ENCODE measurements at places on chromosomes 4 and X.
A peak's percentile ranks its signal among the peaks of the same experiment; 100 is the strongest.

- peaks cover 10% of the 10 kb centered on the region for H3K4me1 ChIP-seq
- H3K27ac ChIP-seq = no peak overlapping the region
- no peaks in the 10 kb centered on the region for H3K27me3 ChIP-seq
- H3K36me3 ChIP-seq = peaks cover 38% of the 10 kb centered on the region
- no peak for DNase-seq
Observed at GRCh38 chr4:128275346-128275745, 12.3 kb downstream of the PGRMC2 start.

DNA sequence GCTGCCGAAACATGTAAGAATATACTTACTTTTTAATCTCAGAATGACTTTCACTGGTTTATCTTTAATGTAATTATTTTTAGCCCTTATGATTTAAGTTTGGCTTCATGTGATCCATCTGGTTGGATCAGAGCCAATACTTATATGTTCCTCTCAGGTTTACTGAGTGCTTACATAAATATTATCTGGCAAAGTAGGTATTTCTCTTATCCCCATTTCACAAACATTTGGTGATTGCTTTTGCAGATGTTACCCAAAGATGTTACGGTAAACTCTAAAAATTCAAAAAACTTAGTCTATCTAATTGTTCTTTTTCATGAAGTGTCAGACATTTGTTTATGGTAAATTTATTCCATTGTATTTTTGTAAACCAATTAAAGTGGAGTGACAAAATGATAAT lies 115.0 kb upstream of the TLL1 start:
- no peak overlapping the region for H3K4me3 ChIP-seq
- no peaks in the 10 kb centered on the region for H3K4me1 ChIP-seq
- no peak overlapping the region for H3K27ac ChIP-seq

DNA sequence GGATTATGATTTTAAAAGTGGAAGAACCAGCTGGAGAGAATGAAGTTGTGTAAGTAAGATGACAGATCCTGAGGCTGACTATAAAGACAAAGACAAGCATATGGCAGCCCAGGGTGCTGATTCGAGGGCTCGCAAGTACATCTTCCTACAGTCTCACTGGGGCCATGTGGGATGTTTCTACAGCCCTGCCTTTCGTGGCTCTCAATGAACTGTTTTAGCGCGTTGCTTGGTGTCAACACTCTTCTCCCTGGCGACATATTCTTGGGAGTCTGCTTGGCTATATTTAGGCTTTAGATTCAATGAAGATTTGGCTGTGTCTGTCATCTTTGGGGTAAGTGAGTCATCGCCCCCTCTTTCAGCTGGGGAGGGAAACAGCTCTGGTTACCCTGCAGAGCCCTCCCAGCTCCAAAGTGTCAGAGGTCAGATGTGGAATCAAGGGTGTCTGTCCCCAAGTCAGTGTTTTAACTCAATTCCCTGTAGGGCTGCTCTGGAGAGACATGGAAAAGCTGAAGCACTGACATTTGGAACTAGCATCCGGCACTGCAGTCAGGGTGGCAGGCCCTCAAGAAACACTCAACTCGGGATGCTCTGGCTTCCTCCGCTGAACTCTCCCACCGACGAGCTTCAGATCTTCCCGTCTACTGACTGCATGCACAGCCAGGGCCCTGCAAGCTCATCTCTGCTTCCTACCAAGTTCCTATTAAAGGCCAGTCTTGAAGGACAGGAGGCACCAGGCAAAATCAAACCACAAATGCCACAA lies 65.7 kb downstream of the GATB start:
- no peaks in the 10 kb centered on the region for H3K4me1 ChIP-seq
- no peak overlapping the region for H3K4me3 ChIP-seq
- H3K27ac ChIP-seq = no peak overlapping the region
- peaks cover 7% of the 10 kb centered on the region for H3K36me3 ChIP-seq
- DNase-seq = no peak

- no peak for DNase-seq
- H3K4me1 ChIP-seq = no peaks in the 10 kb centered on the region
- H3K27ac ChIP-seq = no peak overlapping the region
Observed at GRCh38 chr4:53788621-53789020, 197.3 kb upstream of the LNX1 start.

GRCh38 chr4:165398570-165398969 lies 19.8 kb downstream of the CPE start:
- no peak for DNase-seq
- no peaks in the 10 kb centered on the region for H3K36me3 ChIP-seq
- no peaks in the 10 kb centered on the region for H3K4me1 ChIP-seq
- no peak overlapping the region for H3K27ac ChIP-seq
- H3K27me3 ChIP-seq = peaks cover 17% of the 10 kb centered on the region

- no peak overlapping the region for H3K27ac ChIP-seq
- no peaks in the 10 kb centered on the region for H3K4me1 ChIP-seq
- H3K36me3 ChIP-seq = no peaks in the 10 kb centered on the region
- H3K4me3 ChIP-seq = no peak overlapping the region
- no peaks in the 10 kb centered on the region for H3K27me3 ChIP-seq
Observed at GRCh38 chrX:148813422-148813821, 313.0 kb downstream of the AFF2 start.

- no peak overlapping the region for H3K27ac ChIP-seq
- peaks cover 7% of the 10 kb centered on the region for H3K27me3 ChIP-seq
- no peaks in the 10 kb centered on the region for H3K36me3 ChIP-seq
- no peak for DNase-seq
- H3K4me1 ChIP-seq = no peaks in the 10 kb centered on the region
Observed at GRCh38 chr4:113169368-113169767, 119.9 kb downstream of the ANK2 start.

DNA sequence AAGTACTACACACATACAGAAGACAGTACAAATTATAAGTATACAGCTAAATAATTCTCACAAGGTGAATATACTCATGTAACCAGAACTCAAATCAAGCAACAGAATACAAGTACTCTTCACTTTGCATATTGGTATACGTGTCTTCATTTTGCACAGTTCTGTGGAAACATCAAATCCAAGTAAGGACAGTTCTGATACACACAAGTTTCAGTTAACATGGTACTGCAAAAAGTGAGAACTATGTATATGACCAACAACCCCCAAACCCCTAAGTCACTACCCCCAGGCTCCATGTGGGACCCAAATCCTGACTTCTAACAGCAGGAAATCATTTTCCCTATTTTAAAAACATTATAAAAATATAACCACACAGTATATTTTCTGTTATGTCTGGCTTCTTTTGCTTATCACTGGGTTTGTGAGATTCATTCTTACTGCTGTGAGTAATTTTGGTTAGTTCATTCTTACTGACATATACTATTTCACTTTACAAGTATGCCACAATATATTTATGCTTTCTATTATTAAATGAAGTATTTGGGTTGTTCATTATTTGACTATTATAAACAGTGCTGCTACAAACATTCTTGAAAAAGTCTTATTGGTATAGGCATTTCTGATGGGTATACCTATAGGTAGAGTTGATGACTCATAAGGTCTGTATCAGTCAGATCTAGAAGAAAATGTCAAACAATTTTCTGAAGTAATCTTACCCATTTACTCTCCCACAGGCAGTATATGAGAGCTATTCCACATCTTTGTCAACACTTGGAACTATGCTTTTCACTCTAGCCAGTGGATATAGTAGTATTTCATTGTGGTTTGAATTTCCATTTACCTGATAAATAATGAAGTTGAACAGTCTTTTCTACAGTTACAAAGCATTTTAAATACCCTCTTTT lies 47.0 kb downstream of the SCLT1 start:
- peaks cover 4% of the 10 kb centered on the region for H3K4me1 ChIP-seq
- H3K27ac ChIP-seq = no peak overlapping the region
- H3K27me3 ChIP-seq = no peaks in the 10 kb centered on the region
- no peak overlapping the region for H3K4me3 ChIP-seq
- no peak for DNase-seq

DNA sequence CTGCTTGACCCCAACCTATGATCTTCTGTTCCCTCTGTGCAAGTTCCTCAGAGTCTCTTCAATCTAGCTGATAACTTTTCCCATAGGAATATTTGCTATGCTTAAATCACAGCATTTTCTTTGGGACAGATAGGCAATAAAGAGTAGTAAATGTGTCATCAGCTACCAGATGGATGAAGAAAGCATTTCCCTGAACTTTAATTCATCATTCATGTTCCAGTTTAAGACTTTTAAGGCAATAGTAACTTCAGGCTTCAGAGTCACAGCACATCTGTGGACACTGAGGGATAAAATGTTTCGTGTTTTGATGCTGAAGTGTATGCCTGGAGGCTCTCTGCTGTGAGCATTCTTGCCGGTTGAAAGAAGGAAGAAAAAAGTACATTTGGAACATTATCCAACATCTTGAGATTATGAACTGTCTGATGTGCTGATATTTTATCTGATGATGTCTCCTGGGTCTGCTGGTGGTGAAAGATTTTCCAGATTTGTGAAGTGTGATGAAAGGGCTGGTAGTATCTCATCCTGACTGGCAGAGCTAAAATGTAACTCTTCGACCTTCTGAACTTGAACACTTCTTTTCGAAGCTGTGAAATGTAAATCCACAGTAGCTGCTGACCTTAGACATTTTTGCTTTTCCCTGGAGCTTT lies 133.7 kb downstream of the DCLK2 start:
- H3K27me3 ChIP-seq = peaks cover 12% of the 10 kb centered on the region
- H3K4me1 ChIP-seq = no peaks in the 10 kb centered on the region
- H3K36me3 ChIP-seq = no peaks in the 10 kb centered on the region
- DNase-seq = no peak

DNA sequence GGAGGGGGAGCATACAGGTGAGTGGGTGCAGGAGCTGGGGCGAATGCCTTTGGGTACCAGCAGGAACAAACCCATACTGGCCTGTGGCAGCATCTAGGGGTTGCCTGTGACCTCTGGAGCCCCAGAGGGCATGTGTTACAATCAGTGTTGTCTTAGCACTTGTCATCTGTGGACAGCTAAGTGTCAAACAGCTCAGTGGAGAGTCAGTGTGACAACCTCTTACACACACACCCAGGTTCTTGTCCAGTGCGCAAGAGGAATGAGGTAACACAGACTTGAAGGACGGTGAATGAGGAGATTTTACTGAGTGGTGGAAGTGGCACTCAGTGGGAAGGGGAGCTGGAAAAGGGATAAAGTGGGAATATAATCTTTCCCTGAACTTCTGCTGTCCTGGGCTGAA lies 54.1 kb upstream of the DDIT4L start:
- no peaks in the 10 kb centered on the region for H3K36me3 ChIP-seq
- no peak overlapping the region for H3K27ac ChIP-seq
- H3K27me3 ChIP-seq = peaks cover 9% of the 10 kb centered on the region
- DNase-seq = no peak
- H3K4me1 ChIP-seq = peaks cover 6% of the 10 kb centered on the region
- no peak overlapping the region for H3K4me3 ChIP-seq

DNA sequence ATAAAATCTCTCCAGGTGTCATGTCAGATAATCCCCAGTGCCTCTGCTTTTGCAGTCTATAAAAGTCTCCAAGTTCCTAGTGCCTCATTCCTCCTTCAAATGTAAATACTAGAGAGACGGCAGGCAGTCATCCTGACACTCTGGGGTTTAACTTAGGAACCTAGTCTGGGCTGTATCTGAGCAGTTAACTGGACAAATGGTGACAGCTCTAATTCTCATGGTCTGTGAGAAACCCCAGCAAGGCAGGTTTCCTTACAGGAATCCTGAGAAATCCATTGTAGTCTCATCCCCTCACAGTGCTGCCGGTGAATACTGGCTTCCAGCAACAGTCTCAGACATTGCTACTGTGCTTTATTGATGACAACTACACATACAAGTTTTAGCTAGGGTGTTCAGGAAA lies 246.8 kb downstream of the SNCA start:
- DNase-seq = no peak
- H3K4me1 ChIP-seq = no peaks in the 10 kb centered on the region
- no peak overlapping the region for H3K27ac ChIP-seq
- no peak overlapping the region for H3K4me3 ChIP-seq

GRCh38 chr4:81549984-81550383 lies 78.3 kb upstream of the RASGEF1B start:
- no peaks in the 10 kb centered on the region for H3K36me3 ChIP-seq
- no peak overlapping the region for H3K27ac ChIP-seq
- no peak overlapping the region for H3K4me3 ChIP-seq
- H3K4me1 ChIP-seq = no peaks in the 10 kb centered on the region
- no peaks in the 10 kb centered on the region for H3K27me3 ChIP-seq

- H3K4me1 ChIP-seq = no peaks in the 10 kb centered on the region
- no peaks in the 10 kb centered on the region for H3K27me3 ChIP-seq
- H3K4me3 ChIP-seq = no peak overlapping the region
Observed at GRCh38 chrX:38318606-38319005, 8.7 kb downstream of the RPGR start.

- no peak for DNase-seq
- no peak overlapping the region for H3K27ac ChIP-seq
Observed at GRCh38 chrX:11474576-11474975, 181.4 kb downstream of the AMELX start.

DNA sequence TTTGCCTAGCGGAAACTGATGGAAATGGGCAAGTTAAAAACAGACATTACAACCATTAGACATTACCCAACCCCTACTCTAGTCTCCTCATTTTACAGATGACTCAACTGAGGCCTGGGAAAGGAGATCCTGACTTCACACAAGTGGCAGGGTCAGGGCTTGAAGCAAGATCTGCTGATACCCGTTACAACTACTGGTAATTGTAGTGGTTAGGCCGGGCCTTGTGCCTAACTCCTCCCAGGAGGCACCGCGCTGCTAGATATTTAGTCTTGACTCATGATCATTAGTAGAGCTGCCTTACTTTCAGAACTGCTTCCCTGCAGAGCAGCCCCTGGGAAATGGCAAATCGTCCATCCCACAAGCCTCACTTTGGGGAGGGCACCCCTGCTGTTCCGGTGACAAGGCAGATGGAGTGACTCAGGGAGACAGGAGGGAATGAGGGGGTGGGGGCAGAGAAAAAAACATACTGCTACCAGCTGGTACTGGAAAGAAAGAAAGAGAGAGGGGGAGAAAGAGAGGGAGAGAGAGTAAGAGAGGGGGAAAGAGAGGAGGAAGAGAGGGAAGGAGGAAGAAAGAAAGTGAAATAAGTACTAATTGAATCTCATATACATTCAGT lies 12.2 kb downstream of the ARHGEF6 start:
- peaks cover 29% of the 10 kb centered on the region for H3K36me3 ChIP-seq
- DNase-seq = peak; percentile 75
- peaks cover 55% of the 10 kb centered on the region for H3K4me1 ChIP-seq

DNA sequence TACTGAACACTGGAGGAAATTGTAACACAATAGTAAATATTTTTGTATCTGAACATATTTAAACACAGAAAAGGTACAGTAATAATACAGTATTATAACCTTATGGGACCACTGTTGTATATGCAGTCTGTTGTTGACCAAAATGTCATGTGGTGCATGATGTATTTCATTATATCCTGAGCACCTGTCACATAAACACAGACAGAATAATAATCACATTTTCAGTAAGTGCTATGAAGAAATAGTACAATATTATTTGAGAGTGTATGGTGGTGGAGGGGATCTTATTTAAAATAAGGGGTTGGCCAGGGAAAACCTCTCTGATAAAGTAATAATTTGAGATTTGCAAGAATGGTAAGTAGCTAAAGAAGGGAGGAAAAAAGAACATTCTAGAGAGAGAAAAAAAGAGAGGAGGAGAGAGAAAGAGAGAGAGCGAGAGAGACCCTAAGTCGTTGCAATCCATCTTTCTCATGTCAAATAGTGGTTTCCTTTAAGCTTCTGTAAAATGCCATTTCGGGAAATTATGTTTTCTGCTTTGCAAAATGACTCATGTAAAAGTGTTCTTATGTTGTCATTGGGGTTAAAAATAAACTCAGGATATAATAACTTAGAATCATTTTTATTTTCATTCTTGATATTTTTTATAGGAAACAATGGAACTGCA lies 19.3 kb upstream of the CLNK start:
- no peak for DNase-seq
- no peaks in the 10 kb centered on the region for H3K36me3 ChIP-seq
- no peak overlapping the region for H3K4me3 ChIP-seq
- no peaks in the 10 kb centered on the region for H3K27me3 ChIP-seq

Data from activated CD8-positive, alpha-beta memory T cell treated with anti-CD3 and anti-CD28 coated beads, Interleukin-2, amount 10 ng/mL, durations not matched to agents 7 days and 5 days (primary cell).